GM04504 (cell line): ENCODE measurements at places on chromosomes 7 and 10.

- no peak for DNase-seq
Measured at GRCh38 chr10:118020365-118020764, 26.4 kb downstream of the RAB11FIP2 start.

- no peak for DNase-seq
Measured at GRCh38 chr7:30903146-30903545, 8.5 kb upstream of the AQP1 start.

GRCh38 chr10:100824886-100825285, 79.5 kb downstream of the PAX2 start:
- no peak for DNase-seq

- DNase-seq, result no peak
Measured at GRCh38 chr7:144527051-144527471, 123.6 kb upstream of the NOBOX start.

GRCh38 chr7:65832281-65832680, 40.6 kb upstream of the VKORC1L1 start:
- peak; percentile 6 for DNase-seq

- DNase-seq, result no peak
Measured at GRCh38 chr10:71001470-71001869, 113.1 kb upstream of the PCBD1 start.

DNA sequence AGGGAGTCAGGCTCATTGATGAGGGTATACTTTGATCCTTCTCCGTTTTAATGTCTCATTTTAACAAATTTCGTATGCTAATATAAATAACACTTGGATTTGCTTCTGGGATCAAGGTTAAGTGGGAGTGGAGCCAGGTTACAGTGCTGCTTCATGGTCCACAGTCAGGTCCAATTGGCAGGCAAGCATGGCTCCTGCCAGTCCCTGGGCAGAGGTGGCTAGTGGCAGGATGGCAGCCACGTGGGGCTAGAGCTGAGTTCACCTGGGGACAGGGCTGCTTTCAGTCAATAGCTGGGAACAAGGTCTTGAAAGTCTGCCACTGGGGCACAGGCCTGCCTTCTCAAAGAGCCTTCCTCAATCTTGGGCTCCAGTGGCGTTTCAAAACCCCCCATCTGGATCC, 16.0 kb upstream of the VWA2 start:
- DNase-seq, result no peak

DNA sequence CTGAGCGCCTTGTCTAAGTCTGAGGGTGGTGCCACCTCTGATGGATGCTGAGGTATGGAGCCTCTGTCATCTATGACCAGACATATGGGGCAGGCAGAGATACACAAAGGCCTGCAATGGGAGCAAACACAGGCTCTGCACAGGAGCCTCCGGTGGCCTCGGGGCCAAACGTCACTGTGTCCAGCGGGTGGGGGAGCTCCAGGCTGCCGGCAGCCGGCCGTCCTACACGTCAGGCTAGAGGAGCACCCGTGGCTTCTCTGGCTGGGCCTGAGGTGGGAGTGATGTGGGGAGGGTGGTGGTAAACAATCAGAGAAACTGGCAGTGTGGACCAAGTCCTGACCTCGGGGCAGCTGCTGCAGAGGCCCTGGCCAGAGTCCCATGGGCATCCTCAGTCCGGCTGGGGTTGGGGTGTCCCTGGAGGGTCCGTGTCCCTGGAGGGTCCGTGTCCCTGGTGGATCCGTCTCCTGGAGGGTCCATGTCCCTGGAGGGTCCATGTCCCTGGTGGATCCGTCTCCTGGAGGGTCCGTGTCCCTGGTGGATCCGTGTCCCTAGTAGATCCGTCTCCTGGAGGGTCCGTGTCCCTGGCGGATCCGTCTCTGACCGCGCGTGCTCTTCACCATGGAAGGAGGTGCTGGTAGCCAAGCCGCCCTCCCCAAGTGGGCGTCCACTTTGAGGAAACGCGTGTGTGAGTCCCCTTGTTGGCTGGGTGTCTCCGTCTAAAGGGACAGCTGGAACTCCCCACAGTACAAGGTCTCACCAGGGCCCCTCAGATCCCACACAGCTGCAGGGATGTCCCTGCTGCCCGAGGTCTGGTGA, 24.2 kb upstream of the FAM20C start:
- DNase-seq, result no peak

GRCh38 chr7:90681336-90682022, 85.4 kb downstream of the CDK14 start:
- DNase-seq, result no peak

- DNase-seq, result peak; percentile 97
Measured at GRCh38 chr10:17025444-17026295, 103.9 kb downstream of the CUBN start.

DNA sequence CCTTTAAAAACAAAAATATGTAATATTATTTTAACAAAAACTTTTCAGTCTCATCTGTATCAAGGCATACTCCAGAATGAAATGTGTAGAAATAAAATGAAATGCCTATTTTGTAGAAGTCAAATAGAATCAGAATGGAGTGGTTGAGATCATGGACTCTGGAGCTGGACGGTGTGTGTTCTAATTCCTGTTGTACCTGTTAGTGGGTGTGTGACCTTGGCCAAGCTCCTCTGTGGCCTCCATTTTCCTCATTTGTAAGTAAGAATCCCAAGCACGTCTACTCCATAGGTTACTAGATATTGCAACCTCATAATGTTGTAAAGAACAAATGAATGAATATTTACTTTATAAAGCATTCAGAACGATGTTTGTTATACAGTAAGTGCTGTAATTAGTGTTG, 74.9 kb downstream of the HDAC9 start:
- DNase-seq, result no peak

GRCh38 chr7:6015917-6016652, 7.0 kb downstream of the AIMP2 start:
- peak; percentile 76 for DNase-seq

- no peak for DNase-seq
Measured at GRCh38 chr10:120011359-120012130, 119.0 kb downstream of the SEC23IP start.

- peak; percentile 64 for DNase-seq
Measured at GRCh38 chr10:103895411-103896186, 22.4 kb downstream of the STN1 start.

DNA sequence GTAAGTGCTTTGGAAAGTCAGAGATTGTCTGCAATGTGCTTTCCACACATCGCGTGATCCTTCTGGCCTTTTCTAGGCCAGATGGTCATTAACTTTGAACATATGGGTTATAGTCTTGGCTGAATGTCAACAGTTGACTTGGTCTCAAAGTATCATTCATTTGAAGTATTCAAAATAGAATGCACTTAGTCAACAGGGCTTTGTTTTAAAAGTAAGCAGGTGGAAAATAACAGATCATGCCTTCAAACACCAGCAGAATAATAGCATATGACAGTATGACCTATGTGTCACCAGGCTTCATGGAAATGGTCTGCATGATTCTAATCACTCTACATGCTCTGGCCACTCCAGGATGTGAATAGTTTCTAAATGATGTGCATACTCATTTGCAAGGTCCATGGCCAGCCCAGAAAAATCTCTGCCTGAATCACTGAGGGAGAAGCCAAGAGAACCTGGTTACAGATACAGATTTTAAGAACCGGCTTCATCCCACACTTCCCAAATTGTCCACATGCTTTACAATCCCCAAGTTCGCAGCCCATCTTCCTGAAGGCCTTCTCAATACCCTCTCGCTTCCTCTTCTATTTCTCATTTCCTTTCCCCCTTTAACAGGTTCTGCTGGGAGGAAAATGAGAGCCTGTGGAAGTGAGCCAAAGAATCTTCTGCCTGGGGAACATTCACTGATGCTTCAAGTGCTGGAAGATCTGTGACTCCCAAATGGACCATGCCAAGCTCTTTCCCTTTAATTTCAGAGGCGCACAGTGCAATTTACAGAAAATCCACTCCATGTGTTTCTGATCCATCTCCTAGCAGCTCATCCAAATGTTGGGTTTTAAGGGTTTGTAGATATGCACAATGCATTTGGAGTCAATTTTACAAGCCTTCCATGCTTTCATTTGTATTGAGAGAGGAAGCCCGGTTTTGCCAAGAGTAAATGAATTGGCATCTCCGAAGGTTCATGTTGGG, 122.8 kb upstream of the GDF10 start:
- DNase-seq, result peak; percentile 62

DNA sequence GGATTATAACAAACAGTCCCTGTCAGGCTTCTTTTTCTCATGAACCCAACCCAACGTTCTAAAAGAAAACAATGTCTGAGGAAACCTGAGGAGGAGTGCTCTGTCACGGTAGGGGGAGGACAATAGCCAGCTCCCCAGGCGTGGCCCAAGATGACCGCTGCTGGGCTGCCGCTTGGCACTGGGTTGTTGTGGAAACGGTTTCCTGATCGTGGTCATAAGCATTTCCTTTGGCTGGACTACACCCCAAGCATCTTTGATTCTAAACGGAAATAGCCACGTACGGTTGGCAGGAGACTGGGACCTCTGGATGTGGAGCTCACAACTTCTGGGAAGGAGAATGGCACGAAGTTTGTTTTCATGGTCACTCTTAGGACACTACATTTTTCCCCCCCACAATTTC, 30.4 kb upstream of the DMBT1 start:
- no peak for DNase-seq

DNA sequence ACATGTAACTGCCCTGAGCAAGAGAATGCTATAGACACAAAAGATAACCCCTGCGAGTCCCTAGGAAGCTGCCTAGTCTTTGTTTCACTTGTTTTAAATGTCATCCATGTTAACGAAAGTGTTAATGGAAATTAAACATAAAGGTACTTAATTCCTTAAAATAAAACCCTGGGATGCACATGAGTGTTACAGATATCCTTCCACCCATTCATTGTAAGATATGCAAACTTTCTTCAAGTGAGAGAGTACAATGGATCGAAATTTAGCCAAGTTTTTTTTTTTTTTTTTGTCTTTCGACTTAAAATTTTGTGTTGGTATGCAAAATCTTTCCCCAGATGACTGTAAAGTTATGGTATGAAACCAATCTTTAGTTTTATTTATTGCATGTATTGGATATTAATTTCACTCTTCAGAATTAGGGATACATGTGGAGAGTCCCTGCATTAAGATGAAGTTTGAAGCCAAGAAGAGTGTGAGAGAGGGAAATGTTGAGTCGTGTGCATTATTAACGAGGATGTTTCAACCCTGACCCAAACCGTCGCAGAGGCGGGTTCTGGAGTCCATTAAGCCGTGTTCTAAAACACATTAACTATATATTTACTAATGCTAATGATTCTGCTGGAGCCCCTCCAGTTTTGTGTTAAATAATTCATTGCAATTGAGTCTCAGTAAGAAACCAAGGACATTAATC, 1.6 kb downstream of the CDK14 start:
- DNase-seq, result no peak

DNA sequence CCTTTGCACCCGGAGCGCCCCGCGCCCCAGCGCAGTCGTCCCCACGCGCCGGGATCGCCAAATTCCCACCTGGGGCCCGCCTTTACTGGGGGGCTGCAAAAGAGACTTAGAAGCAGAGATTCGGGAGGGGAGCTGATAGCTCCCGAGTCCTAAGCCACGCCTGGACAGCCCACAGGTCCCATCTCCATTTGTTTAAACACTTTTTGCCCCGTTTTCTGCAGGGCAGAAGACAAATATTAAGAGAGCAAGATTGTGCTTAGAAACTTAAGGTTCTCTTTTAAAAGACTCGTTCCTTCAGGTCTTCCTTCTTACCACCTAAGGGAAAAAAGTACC, 299.1 kb upstream of the NFE2L3 start:
- DNase-seq, result no peak

DNA sequence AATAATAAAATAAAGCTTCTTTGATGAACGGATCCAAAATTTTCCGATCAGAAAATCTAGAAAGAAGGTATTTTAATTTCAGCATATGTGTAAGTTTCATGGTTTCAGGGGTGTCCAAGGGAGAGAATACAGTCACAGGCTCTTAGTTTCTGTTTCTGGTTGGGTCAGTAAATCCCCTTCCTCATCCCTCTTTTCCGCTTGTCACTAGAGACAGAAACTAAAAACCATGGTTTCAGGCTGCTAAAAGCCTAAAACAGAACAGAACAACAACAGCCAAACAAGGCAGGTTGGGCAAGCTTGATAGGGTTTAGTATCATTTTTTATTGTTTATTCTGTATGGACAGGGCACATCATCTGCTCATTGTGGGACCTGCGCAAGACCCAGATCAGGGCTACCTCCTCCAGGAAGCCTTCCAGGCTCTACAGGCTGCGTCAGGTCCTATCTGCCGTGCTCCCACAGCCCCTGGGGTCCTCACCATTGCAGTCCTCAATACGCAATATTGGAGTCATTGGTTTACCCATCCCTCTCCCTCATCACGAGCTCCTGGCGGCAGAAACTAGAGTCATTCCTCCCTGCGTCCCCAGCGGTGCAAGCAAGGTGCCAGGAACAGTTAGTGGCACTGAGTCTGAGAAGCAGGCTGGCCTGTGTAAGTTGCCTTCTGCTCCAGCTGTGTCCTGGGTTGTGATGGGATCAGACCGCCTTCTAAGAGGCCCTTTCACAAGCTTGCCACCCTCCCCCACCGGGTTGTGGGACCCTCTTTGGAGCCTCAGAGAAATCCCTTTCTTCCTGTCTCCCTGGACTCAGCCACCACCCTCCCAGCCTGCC, 70.2 kb upstream of the CUX1 start:
- no peak for DNase-seq

GRCh38 chr7:44477063-44477830, 13.2 kb downstream of the NUDCD3 start:
- DNase-seq, result peak; percentile 65

GRCh38 chr7:35721288-35721687, 26.4 kb upstream of the HERPUD2 start:
- no peak for DNase-seq

DNA sequence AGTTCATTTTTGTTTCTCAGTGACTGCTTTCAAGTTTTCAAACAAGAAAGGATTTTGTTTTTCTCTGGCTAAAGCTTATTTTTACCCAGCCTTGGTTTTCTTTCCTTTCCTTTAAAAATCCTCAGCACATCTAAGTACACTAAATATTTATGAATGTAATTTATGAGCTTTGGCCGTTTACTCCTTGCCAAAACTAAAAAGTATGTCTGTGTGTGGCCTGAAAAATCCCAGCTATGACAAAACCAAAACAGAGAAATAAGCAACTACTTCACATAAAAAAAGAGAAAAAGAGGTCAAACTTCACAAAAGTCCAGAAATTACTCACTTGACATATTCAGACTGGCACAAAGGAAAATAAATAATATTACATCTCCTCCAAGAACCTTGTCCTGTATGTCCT, 365.1 kb upstream of the NFE2L3 start:
- DNase-seq, result no peak

DNA sequence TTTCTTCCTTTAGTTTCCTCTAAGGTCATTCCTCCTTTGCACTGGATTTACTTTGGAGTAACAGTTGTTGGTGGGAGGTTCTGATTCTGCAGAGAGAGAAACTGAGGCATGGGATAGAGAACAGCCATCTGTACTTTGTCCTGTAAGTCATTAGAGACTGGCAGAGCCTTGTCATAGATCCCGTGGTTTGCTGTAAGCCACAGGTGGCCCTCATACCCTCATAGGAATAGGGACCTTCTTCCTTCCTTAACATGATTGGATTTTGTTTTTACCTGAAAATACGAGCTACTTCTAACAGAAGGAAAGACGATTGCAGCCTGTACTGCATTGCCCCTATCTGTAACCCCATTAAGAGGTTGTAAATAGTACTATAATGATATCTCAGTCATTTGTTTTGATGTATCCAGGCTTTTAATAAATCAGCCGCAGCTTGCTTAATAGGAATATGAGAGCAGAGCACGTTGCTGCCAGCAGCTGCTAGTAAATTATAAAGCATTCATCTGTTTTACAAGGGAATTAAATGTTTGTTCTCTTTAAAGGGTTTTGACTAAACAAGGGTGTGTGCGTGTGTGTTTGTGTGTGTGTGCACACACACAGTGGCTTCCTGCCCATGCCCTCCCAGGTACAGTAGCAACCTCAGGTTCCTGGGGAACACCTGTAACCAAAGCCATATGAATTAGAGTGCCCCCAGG, 249.8 kb downstream of the AUTS2 start:
- no peak for DNase-seq
